Activated CD4-positive, alpha-beta T cell treated with anti-CD3 and anti-CD28 coated beads, Interleukin-2, amount 50 U/mL, for 16 hours (primary cell): ENCODE measurements at places on chromosomes 13 and 19.
A peak's percentile ranks its signal among the peaks of the same experiment; 100 is the strongest.

GRCh38 chr19:16678498-16678897 lies 17.6 kb downstream of the TMEM38A start:
- no peak for DNase-seq

DNA sequence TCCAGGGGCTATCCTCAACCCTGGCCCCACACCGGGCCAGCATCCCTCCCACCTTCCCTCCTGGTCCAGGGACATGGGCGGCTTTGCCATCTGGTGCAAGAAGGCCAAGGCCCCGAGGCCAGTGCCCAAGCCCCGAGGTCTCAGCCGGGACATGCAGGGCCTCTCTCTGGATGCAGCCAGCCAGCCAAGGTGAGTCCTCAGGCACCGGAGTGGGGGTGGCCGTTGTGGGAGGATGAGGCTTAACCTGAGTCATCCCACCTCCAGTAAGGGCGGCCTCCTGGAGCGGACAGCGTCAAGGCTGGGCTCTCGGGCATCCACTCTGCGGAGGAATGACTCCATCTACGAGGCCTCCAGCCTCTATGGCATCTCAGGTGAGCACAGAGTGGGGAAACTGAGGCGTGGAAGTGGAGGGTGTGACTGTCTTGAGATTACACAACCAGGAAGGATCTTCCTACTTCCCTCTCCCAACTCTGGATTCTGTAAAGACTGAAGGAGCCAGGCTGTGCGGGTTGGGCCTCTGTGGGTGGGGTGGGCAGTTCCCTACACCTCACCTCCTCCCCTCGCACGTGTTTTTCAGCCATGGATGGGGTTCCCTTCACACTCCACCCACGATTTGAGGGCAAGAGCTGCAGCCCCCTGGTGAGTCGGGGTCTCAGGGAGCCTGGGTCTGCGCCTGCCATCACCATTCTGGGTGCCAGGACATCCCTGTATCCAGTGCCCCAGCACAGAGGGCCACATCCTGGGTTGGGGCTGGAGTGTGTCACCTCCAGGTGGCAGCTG lies 3.8 kb downstream of the MVB12A start:
- no peak for DNase-seq

DNA sequence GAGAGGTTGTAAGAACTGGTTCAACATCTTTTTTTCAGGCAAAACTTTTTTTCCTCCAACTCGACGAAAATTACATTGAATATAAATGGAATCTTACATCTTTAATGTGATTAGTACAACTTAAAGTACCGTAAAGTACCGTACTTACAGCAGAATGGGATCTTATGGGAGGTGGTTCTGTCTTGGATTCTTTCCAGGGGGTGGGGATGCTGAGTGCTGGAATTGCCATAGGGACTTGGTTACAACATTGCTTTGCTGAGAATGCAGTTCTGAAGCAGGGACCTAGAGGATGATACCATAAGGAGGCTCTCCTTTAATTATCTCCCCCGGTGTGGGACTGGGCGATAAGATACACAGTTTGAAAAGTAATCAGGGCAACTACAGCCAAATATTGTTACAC lies 186.4 kb downstream of the KLF5 start:
- DNase-seq, result no peak

DNA sequence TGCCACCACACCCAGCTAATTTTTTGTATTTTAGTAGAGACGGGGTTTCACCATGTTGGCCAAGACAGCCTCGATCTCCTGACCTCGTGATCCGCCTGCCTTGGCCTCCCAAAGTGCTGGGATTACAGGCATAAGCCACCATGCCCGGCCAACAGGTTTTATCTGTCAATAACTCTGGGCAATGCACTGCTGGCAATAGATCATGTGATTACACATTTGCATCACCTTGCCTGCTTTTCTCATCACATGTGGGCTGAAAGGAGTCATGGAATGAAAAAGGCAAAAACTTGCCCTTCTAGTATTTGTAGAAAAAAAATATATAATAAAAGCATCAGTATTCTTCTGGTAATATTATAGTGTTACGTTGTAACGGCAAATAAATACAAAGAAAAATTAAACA lies 164.5 kb downstream of the NHLRC3 start:
- no peak for DNase-seq

DNA sequence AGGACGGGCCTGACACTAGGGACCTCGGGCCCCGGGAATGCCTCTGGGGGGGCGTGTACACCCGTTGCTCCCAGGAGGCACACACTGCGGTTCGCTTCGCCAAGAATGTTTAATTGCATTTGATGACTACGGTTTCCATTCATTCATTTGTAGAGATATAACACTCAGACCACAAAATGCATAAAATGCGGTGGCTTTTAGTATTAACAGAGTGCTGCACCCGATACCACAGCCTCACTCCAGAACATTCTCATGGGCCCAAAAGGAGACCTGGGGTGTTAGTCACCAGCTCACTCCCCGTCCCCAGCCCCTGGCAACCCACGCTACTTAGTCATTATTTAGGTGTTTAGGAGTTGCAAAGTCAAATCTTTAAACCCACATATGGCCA lies 21.8 kb downstream of the HCN2 start:
- DNase-seq, result peak; percentile 82

- peak; percentile 63 for DNase-seq
These were observed 5.6 kb downstream of the INAFM1 start for GRCh38 chr19:47280183-47280797.

GRCh38 chr19:49499030-49499670 lies 2.9 kb downstream of the RPS11 start:
- DNase-seq, result peak; percentile 58

- DNase-seq, result no peak
These were observed 13.7 kb upstream of the SMARCA4 start for GRCh38 chr19:10946958-10947657.

GRCh38 chr13:101845245-101846020 lies 393.0 kb downstream of the ITGBL1 start:
- no peak for DNase-seq

- DNase-seq, result no peak
These were observed 50.6 kb upstream of the MTIF3 start for GRCh38 chr13:27500806-27501534.

- no peak for DNase-seq
These were observed 46.2 kb downstream of the PDS5B start for GRCh38 chr13:32632343-32632909.
